NCI-H526 treated with DMSO at 0.1 percent for 48 hours (cell line): ENCODE measurements at places on chromosomes 2 and 18.

DNA sequence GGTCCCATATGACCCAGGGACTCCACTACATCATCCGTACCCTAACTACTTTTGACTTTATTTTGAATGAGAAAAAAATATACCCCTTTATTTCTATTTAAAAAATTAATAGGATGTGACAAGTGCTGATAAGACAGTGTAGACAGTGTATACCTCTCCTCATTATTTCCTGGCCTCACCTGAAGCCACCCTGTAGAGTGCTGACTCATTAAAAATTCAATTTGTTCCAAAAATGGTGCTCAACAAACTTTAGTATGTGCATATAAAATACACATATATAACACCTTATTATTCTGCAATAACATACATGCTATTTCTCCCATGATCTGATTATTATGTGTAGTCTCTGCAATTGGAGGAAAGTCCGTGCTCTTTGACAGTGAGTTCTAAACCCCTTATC, 20.8 kb downstream of the NOL4 start:
- no peak for DNase-seq

GRCh38 chr2:55732854-55733253, 39.2 kb upstream of the PNPT1 start:
- no peak for DNase-seq

- no peak for DNase-seq
Observed at GRCh38 chr2:185738679-185739472, at the start of gene FSIP2. Gene FSIP2, plus strand, starts transcription at chr2:185738804. Its CDS starts 91 bp downstream, at chr2:185738895.

DNA sequence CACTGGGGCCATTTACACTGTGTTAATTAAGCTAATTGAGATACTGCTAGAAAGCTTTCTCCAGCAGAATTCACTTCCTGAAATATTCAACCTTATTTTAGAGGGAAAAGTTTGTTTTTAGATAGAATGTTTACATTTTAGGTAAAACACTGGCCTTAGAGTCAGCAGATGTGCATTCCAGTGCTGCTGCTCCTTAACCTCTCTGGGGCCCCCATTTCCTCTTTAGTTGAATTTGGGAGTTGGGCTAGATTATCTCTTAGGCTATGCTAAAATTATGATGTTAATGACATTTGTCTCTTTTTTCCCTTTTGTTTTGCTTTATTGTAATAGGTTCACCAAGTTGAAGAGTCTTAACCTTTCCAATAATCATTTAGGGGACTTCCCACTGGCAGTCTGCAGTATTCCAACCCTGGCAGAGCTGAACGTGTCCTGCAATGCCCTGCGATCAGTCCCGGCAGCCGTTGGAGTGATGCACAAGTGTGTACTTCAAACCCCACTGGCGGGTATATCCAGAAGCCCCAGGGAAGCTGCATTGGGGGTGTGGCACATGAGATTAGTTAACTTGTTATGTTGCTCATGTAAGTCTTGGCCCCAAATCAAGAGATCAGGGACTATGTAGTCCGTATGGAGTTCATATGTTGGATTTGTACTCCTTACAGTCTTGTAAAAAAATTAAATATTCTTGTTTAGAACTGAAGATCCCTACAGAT, 179.5 kb downstream of the PHLPP1 start:
- no peak for DNase-seq

DNA sequence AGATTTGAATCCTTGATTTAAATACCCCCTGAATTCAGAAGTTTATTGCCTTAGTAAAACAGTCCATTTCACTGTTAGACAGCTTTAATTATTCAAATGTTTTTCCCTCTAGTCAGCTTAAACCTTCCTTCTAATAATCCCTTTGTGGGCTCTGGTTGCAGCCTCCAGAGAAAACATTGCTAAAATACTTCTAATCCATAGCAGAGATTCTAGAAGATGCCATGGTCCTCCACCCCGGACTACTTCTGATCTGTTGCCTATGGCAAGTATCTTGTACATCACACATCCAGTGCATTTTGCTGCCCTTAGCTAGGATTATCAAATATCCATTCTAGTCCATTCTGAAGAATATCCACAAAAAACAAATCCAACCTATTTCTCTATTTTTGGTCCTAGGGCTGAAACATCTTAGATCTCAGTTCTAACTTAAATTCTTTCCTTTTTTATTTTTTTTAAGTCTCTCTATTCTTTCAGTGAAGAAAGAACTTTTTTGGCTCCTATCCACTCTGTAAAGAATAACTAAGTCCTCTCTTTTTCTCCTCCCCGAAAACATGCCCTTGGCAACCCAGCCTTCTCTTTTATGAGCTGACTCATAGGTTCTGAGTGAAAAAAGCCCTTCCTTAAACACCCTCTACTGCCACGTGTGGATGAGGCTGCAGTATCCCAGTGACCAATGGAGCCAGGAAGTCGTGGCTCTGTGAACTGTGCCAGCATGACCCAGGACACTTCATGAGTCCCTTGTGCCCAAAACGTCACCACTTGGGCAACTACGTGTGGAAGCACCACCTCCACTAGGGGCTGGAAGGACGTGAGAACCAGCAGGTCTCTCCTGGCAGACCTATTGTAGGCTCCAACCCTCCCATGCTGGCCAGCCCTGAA, 349.8 kb downstream of the TNS1 start:
- DNase-seq, result no peak

DNA sequence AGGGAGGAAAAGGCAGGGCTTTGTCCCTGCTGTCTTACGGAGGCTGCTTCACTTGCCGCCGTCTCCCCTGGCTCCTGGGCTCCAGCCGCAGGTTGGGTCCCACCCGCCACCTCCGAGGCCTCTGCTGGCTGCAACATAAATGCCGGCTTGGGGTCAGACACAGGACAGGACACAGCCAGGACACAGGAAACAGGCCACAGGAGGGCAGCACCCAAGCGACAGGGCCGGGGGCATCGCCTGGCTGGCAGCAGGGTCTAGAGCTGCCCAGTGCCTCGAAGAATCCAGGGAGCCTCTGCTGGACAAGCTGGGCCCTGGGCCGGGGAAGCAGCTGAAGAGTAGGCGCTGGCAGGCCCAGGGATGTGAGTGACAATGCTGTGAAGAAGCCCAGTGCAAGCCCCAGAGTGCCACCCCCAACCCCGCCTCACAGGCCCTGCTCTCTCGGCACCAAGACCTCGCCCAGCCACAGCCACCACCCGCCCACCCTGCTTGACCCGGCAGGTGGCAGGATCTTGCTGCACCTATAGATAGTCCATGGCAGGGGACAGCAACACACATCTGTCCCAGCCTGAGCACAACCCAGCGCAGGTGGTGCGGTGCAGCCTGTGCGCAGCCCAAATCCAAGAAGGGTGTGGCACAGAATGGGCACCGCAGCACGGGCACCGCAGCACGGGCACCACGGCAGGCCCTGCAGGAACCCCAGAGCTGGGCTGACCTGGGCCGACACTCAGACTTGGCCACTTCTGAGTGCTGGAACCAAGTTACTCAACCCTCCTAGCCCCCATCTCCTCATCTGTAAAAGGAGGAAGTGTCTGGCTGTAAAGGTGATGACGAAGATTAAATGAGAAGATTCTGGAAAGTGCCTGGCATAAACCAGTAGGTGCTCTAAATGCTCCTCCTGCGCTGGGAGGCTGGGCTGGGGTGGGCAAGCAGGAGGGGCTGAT, 55.6 kb downstream of the BIN1 start:
- DNase-seq, result no peak

GRCh38 chr2:237888389-237888788, 29.0 kb downstream of the RAMP1 start:
- DNase-seq, result no peak

- DNase-seq, result no peak
Observed at GRCh38 chr2:69382547-69382946, 4.5 kb downstream of the GFPT1 start.

- DNase-seq, result no peak
Observed at GRCh38 chr2:2328848-2329247, 2.2 kb downstream of the MYT1L start.

DNA sequence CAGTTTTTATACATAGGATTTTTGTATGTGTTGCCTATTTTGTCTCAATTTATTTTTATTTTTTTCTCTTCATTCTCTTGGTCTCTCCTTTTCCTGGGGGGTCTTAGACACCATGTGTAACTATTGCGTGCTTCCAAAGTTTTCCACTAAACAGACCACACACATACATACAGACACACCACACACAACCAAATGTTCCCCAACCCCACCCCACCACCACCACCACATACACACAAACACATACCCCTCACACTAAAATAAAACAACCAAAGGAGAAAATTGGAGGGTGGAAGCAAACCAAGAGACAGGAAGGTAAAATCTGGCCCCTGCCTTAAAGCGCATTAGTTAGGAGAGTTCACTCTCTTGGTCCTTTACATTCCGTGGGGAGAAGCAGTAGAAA, 30.0 kb upstream of the ANXA4 start:
- DNase-seq, result no peak

DNA sequence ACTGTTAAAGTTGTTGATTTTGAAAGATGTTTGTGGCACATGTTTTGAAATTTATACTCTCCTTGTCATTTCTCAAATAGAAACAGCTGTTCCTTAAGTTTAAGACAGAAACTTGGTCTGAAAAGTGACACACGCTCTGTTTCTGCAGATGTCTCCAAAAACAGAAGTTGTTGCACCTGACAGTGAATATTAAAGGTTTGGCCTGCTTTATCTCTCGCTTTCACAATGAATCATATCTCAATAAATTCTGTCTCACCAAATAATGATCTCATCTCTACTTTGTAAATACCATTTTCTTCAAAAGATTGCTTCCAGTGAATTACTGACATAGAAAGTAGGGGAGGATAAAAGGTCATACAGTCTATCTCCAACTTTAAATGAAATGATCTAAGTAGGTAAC, 294.9 kb upstream of the SYT4 start:
- no peak for DNase-seq

DNA sequence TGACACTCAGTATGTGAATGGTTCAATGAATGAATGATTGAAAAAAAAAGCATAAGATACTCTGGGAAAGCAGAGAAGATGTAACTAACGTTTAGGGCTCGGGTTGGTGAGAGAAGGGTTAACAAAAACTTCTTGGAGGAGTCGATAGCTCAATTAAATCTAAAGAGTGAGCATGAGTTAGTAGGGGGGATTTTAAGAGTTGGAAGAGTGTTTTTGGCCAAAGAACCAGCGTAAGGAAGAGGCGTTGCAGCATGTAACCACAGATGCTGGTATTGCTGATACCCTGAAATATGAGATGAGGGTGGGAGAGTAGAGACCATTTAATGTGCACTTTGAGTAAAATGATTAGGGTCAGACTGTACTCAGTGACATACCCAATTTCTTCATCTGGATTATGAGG, 14.5 kb downstream of the ARHGAP28 start:
- DNase-seq, result no peak

DNA sequence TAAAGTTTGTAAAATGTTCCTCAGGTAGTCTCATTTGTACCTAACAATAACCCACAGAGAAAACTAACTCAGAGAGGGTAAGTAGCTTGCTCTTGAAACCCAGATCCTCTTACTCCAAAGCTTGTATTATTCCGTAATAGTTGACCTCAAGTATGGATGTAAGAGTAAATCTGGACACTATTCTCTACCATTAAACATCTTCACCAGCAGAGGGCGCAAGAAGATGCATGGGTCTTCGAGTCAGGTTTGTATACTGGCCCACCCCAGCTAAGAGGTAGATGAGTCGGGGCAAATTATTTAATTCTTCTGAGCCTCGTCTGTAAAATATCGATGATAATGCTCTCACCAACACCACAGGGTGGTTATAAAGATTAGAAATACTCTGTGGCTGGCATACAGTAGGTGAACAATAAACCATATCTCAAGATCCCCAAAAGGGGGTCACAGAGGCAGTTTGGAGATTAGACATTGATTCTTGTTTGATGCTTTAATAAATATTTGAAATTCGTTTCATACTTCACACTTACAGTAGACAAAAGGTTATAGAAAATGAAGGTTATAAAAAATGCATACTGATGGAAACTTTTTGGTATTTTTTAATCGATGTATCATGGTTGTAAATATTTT, 3.5 kb upstream of the CABLES1 start:
- peak; percentile 47 for DNase-seq

DNA sequence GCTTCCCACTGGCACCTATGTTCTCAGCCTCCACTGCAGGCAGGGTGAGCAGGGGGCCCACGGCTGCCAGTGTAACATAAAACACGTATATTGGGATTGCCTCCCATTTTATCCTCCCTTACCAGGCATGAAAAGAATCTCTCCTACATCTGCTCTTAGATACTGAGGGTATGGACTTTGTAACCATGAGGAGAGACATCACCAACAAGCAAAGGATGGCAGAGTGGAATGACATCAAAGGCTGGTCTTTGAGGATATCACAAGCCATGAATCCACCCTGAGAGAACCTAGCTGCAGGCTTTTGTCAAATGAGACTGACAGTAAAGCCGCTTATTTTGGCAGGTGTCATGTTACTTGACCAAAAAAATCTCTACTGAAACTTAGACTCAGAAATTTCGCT, 7.4 kb downstream of the NPHP1 start:
- no peak for DNase-seq

- no peak for DNase-seq
Observed at GRCh38 chr2:196225213-196225612, 53.8 kb upstream of the STK17B start.

DNA sequence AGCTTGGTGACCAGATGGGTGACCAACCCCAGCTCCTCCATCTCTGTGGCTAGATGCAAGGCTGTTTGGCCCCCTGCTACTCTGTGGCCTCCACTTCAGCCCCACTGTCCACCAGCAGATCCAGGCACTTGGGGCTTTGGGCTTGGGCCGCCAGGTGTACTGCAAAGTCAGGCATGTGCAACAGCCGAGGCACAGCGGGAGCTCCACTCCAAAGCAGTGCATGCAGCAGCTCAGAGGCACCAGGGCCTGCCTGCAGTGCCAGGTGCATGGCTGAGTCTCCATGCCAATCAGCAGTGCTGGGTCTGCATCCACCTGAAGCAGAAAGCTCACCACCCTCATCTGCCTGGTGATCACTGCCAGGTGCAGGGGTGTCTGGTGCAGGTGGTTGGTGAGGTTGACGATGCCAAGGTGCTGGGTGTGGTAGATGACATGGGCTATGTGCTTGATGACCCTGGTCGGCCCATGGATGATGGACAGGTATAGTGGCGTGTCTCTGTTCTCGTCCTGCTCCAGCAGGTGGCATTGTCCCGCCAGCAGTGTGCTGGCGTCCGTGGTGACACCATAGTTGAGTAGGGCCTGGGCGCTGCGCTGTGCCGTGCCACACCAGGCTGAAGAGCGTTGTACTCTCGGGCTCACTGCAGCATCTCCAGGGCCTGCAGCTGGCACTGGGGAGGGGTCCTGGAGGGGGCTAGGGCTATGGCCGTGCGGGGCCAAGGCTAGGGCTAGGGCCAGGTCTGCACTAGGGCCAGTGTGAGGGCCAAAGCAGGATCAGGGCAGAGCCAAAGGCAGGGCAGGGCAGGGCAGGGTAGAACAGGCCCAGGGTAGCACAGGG, 1.0 kb upstream of the ANKRD62 start:
- no peak for DNase-seq

- no peak for DNase-seq
Observed at GRCh38 chr2:174836377-174836994, 72.2 kb upstream of the CHRNA1 start.
